ENCODE measurements at places on chromosomes 1 and 21.

GRCh38 chr1:32780005-32780404 is 37.2 kb downstream of the YARS1 start:
- DNase-seq, result no peak

- no peak for DNase-seq
These were observed 245.7 kb upstream of the RGS18 start for GRCh38 chr1:191912517-191912916.

- DNase-seq, result no peak
These were observed 39.9 kb downstream of the SIPA1L2 start for GRCh38 chr1:232589812-232590743.

GRCh38 chr1:2041305-2041704 is 8.9 kb upstream of the PRKCZ start:
- no peak for DNase-seq

GRCh38 chr1:192529031-192529755 is 46.4 kb upstream of the RGS1 start:
- DNase-seq, result no peak

DNA sequence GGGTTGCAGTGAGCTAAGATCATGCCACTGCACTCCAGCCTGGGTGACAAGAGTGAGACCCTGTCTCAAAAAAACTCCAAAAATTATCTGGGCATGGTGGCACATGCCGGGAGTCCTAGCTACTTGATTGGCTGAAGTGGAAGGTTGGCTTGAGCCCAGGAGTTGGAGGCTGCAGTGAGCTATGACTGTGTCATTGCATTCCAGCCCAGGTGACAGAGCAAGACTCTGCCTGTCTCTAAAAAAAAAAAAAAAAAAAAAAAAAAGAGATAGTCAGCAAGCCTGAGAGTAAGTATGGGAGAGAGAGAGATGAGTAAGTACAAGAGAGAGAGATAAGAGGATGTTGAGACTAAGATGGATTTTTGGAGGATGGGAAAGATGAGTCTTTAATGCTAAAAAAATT is 180.8 kb upstream of the CACYBP start:
- no peak for DNase-seq

- no peak for DNase-seq
These were observed 98.2 kb downstream of the EPHB2 start for GRCh38 chr1:22808676-22809483.

GRCh38 chr1:15064217-15064929 is 89.2 kb upstream of the TMEM51 start:
- no peak for DNase-seq

DNA sequence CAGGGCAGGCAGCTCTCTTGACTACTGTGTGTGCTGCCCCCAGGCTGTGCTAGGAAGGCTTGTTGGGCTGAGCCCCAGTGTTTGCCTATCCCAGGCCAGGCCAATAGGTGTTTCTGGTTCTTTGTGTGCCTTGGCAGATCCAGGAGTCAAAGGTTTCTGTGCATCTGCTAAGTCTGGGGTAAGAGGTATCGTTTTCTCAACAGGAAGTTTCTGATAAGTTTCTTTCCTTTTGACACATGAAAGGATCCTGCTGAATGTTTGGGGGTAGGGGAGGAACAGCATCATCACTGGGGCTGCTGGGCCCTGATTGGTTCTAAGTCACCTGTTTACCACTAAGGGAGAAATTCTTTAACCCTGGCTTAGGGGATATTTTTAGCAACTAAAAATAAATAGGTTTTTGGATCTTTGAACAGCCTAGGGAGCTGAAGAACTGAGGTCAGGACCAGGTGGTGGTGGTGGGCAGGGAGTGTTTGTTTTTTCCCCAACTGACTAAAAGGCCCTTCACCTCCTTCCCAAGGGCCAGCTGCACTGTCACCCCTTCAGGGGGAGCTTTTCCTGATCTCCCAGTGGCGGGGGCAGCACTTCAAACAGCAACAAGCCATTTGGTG is 85.1 kb downstream of the KCNN3 start:
- DNase-seq, result no peak

DNA sequence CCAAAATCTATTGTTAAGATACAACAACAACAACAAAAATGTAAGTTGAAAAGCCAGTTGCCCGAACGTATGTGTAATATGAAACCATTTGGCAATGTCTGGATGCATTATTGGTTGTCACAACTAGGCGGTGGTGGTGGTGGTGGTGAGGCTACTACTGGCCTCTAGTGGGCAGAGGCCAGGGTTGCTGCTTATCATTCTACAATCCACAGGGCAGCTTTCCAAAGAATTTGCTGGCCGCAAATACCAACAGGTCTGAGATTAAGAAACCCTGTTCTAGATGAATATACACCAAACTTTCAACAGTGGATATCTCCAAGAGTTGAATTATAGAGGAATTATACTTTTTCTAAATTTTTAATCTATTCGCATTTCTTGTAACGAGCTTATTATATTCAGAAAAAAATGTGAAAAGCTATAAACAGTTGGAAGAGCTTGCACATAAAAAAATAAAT is 26.8 kb upstream of the ZNF697 start:
- DNase-seq, result peak; percentile 22

DNA sequence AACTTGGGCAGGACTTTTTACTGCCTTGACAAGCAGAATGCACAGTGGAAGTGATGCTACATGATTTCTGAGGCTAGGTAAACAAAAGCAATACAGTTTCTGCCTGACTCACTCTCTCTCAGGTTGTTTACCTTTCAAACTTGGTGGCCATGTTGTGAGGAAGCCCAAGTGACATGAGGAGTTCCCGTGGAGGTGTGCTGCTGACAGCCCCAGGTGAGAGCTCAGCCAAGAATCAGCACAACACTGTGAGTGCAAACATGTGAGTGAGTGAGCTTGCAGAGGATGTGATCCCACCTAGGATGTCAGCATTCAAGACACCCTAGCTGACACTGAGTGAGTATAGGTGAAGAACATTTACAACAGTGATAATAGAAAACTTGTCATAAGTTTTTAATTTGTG is 71.1 kb upstream of the IFNAR2 start:
- no peak for DNase-seq

- no peak for DNase-seq
These were observed 141.4 kb upstream of the ARHGEF16 start for GRCh38 chr1:3312898-3313575.

- DNase-seq, result no peak
These were observed 435.6 kb upstream of the CHRM3 start for GRCh38 chr1:238950784-238951183.

GRCh38 chr1:59714966-59715365 is 99.8 kb upstream of the HOOK1 start:
- DNase-seq, result no peak

GRCh38 chr1:25208561-25209222 is 23.6 kb downstream of the SYF2 start:
- DNase-seq, result no peak

GRCh38 chr1:180136331-180136967 is 18.2 kb upstream of the QSOX1 start:
- DNase-seq, result no peak

DNA sequence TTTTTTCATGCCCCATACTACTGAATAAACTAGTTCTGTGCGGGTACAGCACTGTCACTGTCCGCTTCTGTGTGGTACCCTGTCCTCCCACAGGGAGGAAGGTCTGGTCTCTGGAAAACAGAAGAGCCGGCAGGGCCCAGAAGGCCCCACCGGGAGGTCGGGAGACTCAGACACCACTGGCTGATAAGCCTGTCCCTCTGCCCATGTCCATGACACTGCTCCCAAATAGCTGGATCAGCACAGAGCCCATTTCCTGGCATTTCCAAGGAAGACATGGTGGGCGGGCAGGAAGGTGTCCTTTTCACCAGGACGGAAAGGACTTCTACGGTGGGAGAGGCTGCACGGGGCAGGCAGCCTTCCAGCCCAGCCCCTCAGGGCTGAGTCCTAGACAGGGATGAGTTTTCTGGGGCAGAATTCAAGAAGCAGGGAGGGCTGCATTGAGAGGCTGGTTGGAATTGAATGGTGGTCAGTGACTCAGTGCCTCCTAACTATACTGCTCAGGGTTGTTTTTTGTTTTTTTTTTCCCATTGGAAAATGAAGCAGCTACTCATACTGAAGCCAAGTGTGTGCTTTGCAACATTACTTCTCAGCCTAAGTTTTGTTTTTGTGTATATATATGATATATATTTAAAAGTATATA is 7.1 kb downstream of the PSRC1 start:
- no peak for DNase-seq

DNA sequence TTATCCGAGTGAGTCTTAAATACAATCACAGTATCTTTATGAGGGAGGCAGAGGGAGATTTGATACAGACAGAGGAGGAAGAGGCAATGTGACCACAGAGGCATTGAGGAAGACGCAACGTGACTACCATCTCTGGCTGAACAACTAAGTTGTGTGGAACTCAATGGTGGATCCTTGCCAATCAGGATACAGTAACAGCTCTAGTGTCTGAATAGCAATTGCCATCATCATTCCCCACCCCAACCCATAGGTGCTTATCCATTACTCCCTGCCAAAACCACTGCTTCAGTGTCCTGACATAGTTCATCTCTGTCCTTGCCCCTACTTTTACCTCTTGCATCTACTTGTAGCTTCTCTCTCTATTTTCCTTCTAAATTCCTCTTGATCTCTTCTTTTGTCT is 20.5 kb upstream of the RHBDL2 start:
- no peak for DNase-seq

GRCh38 chr1:42978317-42979035 is 19.8 kb upstream of the SLC2A1 start:
- DNase-seq, result no peak

DNA sequence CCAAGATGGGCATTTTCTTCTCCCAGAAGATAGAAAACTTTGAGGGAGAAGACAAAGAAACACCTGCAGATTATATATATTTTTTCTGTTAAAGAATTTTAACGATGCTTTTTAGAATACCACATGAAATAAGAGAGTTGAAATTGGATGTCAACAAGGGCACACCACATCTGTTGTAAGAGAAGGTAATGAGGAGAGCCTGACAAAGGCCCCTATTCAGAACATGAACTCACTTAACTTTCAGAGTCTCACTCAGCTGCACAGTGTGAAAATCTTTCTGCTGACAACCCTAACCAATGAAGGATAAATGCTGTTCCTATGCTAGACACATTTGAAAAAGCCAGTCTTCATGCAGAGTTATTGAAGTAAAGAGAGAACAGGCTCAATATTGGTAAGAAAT is 7.3 kb downstream of the KRTAP22-2 start:
- no peak for DNase-seq

DNA sequence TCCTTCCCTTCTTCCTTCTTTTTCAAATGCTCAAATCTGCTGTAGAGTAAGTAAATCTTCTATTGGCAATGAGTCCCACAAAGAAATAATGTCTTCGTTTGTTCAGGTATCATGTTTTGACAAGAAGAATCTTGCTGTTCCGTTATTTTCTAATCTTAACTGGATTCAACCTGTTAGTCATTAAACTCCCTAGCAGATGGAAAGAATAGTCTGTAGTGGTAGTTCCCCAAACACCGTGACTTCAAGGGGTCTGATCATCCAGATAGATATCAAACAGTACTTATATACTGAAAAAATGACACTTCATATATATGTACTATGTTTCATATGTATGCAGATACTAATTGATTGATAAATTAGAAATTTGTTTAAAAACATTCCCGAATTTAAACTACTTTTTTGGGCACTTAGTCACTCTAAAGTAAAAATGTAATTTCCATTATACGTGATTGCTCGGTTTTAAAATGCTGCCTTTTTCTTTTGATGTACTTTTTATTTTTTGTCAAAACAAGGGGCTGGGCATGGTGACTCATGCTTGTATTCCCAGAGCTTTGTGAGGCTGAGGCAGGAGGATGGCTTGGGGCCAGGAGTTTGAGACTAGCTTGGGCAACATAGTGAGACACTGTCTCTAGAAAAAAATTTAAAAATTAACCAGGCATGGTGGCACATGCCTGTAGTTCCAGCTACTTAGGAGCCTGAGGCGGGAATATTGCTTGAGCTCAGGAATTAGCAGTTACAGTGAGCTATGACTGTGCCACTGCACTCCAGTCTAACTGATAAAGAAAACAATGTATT is 335.7 kb upstream of the SNX7 start:
- no peak for DNase-seq

DNA sequence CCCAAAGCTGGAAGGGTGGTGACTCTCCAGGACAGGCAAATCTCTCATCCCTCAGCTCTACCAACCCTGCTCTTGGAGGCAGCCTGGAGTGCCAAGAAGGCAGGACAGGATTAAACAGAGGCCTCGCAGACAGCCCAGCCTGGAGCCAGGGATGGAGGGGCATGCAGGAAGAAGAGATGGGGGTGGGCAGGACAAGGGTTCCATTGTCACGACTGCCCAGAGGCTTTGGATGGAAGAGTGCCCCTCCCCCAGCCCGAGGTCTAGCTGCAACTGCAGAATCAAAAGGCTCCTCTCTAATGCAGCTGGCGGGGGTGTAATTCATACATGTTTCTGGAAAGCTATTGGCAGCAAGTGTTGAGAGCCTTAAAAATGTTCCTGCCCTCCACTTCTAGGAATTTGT is 8.8 kb downstream of the RAB7B start:
- DNase-seq, result peak; percentile 83

All from caudate nucleus (tissue), 63 donors.